ENCODE measurements at places on chromosomes 1 and 21.

GRCh38 chr21:38810034-38810825, 4.5 kb downstream of the ETS2 start:
- no peak for ATAC-seq

GRCh38 chr21:41614511-41614910, 106.6 kb upstream of the TMPRSS2 start:
- no peak for ATAC-seq

GRCh38 chr1:151134991-151135390, 11.4 kb downstream of the SEMA6C start:
- ATAC-seq, result no peak

DNA sequence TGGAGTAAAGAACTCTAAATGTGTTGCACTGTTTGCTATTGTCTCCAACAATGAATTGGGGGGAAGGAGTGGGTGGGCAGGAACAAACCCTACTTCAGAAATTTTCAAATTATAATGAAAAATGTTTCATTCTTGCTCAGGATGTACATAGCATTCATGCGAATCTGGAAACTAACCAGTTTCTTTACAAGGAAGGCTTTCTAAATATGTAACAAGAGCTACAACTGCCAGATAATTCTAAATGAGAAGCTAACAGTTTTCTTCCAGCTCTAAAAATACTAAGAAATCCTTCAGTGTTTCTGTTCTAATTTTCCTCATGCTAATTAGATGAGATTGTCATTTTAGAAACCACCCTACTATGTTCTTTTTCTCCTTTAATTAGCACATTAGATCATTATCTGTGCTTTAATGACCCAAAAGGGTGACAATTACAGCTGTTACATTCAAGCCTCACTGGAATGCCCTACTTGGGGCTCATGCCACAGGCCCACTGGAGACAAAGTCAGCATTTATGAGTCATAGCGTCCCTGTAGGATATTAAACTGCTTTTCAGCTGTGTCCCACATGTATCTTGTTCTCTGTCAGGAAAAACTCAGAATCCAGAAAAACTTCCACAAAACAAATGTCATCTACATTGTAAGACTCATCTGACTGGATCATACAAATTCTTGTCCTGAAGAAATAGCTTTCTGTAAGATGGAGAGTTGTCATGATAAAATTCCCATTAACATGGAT, 804.6 kb upstream of the CXADR start:
- ATAC-seq, result no peak

DNA sequence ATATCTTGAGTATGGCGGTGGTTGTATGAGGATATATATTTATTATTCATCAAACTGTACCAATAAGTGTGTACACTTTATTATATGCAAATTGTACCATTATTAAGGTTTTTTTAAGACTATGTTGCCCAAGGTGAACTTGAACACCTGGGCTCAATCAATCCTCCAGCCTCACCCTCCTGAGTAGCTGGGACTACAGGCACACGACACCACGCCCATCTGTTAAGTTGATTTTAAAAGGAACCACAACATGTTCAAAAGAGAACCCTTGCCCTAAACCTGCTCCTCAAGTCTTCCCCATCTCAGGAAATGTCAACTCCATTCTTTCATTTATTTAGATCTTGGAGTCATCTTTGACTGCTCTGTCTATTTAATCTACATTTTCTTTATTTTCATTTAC, 24.3 kb upstream of the FBXO28 start:
- ATAC-seq, result no peak

DNA sequence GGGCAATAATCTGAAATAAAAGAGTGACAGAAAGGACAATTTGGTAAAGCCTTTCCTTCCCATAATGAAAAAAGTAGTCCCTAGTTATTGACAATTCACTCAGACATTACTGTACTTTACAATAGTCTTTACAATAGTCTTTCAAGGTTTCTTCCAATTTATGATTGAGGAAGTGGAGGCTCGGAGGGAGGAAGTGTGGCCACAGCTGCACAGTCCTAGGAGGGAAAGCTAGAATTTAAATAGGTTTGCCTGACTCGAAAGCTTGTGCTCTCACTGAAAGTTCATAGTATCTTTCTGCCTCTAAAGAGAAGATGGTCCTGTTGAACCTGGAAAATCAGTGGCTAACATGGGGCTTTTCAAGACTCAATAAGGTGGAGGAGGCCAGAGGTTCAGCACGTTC, 203.2 kb downstream of the SDCCAG8 start:
- ATAC-seq, result no peak

- no peak for ATAC-seq
These were observed 1.3 kb downstream of the GORAB start for GRCh38 chr1:170533298-170533697.

DNA sequence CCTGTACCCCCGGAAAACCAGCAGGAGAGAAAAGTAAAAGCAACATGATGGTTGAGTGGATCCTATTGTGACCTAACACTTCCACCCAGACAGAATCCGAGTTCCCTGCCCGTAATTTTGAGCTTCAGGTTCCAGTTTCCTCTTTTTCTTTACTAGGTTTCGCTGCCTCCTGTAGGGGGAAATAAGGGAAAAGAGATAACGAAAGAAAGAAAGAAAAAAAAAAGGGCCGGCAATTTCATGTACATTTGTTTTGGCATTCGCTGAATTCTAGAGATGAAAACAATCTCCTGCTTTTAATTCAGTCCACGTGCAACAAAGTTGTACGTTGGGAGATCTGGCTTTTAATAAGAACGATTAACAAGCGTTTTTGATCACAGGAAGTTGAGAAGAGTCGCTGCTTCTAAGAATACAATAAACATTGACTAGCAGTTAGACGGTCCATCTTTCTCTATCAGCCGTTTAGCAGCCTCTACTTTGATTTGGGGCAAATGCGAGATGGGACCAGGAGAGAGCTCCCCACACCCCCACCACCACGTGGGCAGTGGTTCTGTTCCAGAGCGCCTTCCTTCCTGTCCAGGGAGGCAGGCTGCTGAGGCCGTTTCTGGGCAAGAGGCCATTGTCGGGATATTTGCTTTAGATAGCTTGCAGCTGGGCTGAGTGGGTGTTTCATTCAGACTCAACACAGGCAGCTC, 155.9 kb upstream of the RUNX1 start:
- no peak for ATAC-seq

DNA sequence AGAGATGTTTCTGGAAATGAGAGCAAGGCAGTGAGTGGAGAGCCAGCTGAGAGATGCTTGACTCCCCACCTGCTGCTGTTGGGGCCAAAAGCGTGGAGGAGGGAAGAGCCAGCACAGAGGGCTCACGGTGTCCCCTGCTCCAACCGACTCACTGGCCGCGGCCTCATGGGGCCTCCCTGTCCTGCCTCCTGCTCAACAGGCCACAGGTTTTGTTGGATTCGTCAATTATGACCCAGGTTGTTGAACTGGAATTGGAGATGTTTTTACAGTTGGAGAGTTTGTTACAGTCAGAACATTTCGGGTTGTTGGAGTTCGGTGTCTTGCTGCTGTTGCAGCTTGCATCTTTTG, 21.4 kb downstream of the SKI start:
- no peak for ATAC-seq

DNA sequence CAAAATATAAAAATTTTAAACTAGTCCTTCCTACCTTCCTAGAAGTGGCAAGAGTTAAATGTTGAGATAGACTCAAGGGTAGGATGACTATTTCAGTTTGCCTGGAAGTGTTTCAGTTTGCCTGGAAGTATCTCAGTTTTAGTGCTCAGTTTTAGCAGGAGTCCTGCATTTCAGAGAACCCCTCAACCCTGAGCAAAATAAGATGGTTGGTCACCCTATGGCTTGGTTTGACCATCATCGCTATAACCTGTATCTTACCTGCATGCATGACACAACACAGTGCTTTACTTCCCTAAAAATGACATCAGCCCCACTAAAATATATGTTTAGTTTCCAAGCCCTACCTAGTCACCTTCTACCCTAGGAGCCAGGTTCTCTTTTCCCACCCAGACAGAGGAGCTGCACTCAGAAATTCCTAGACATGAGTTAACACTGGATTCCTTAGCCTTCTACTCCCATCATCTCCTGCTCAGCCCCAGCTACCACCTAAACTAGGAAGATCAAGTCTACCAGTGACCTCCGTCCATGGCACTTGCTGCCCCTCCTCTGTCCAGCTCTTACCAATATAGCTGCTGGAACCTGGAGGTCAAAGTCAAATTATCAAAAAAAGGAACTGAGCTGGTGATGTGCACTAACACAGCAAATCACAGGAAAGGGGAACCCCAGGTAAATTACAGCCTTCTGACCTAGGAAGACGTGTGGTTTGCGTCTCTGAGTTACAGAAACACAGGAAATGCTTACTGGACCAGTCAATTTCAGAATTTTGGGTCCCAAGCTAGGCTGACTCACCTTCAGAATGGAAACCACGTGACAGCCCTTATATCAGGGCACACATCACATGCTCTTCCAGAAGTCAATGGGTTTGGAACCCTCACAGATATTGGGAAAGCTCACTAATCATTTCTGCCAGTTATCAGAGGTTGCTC, 2.2 kb upstream of the G0S2 start:
- ATAC-seq, result peak; percentile 67

GRCh38 chr1:207407655-207408260, 46.4 kb upstream of the CR2 start:
- no peak for ATAC-seq

DNA sequence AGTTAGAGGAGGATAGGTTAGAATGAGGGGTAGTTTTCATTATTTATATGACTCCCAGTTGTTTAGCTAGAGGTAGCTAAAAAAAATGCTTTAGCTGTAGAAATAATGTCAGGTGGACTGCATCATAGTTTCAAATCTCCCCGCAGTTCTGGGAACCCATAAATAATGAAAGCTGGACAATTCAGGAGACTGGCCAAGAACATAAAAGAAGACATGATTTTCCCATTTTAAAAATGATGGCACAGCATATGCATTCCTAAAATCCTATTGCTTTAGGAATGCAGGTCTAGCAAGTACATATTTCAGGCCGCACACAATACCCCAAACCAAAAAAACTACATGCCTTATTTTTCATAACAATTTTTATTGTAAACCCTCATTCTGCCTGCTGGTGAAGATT, 143.3 kb downstream of the CTH start:
- ATAC-seq, result no peak

GRCh38 chr21:26148071-26148839, 22.3 kb downstream of the APP start:
- ATAC-seq, result no peak

DNA sequence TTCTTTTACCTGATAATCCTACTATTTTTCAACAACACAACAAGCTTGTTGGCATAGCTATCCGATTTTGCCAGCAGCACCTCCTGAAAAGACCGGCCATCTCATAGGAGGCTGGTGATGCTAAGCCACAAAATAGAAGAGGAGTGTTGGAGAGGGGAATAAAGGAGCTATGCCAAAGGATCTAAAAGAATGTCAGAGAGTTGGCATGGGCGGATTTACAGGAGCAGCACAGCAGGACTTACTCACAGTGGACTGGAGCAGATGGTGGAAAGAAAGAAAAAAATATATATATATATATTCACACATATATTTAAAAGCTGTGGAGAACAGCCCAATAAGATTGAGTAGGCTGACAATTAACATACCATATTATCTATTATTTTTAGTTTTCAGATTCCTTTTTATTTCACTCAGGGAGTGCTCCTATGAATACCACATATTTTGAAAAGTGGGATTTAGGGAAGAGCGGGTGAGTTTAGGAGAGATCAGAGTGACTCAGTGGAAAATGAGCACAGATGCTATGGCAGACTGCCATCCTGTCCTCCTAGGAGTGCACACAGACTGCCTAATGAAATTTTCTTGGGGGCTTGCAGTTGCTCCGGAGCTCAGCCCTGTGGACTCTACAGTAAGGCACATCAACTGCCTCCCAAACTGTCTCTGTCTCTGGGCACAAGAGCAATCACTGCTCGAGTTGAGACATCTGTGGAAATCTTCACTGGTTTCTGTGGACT, 394.4 kb upstream of the CHRM3 start:
- no peak for ATAC-seq

DNA sequence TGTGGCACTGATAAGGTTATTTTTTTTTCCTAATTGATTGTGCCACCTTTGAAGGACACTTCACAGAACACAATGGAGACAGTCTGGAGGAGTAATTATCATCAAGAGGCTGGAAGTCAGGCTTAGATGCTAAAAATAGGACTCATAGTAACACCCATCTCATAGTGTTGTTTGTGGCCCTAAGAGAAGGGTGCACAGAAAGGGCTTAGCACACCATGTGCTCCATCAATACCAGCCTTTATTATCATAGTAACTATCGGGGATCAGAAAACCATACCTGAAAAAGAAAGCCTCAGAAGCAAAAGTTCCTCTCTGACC, 11.9 kb downstream of the NIPAL3 start:
- ATAC-seq, result no peak

DNA sequence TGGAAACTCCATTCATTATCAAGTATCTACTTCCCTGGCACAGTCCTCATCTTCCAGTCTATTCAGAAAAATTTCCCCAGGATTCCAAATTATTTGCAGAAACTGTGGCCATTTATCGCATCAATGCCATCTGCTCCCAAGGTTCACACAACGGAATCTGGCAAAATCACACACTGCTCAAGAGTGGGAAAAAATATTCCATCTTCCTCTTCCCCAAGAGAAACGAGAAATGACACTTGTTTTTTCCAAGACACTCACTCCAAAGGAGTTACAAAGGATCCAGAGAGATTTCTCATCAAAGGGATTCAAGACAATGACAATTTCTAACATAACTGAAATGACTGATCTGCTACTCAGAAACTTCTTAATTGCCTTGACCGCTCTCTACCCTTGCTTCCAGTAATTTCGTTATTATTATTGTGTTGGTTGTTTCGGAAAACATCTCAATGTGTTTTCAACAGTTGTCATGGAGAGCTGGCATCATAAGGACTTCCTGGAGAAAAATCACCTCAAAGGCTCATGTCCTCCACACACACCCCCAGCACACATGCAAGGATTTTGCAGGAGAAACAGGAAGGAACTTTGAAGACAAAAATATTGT, 128.0 kb downstream of the PSMG1 start:
- no peak for ATAC-seq

DNA sequence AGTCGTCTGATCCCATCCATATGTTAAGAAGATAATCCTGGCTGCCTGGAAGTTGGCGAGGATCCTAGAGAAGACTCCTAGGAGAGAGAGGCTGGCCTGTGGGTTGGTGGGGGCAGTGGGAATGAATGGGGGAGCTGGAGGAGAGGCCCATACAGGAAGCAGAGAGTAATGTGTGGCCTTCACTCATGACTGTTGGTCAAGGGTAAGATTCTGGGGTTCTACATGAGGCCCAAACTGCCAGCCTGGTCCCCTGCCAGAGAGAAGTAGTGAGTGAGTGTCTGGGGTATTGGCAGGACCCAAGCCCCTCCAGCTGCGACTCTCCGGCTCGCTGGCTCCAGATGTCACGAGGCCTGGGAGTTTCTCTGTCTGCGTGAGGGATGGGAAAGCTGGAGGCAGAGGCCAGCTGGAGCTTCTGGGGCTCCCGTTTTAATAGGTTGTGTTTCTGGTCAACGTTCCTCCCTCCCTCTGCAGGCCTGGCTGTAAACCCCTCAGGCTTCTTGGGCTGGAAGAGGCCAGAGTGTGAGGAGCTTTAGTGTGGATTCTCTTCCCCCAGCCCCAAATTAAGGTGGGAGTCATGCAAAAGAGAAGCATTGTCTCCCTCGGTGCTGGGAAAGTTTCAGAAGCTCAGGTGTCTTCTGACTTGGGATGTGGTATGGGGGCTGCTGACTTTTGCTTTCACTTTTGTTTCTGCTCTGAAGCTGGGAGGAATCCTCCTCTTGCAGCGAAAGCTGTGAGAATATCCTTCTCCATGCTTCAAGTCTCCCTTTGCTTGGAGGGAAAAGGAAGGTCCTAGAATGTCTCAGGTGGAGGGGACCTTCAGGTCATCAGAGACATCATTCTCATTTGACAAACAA, 2.6 kb downstream of the TMEM51 start:
- ATAC-seq, result no peak

All from activated CD4-positive, CD25-positive, alpha-beta regulatory T cell treated with anti-CD3 and anti-CD28 coated beads, Interleukin-2, amount 50 U/mL, for 24 hours (primary cell).